ENCODE measurements at places on chromosomes 16 and 17. TPM values are rescaled to one million over a fixed set of nuclear protein-coding genes. Genes with fewer than 3 reads are reported as not detected.
A peak's percentile ranks its signal among the peaks of the same experiment; 100 is the strongest.

GRCh38 chr16:1297018-1297696 lies 12.3 kb upstream of the UBE2I start:
- no peak overlapping the region for H3K4me3 ChIP-seq
- peak; percentile 98 for DNase-seq
- no peaks in the 10 kb centered on the region for H3K36me3 ChIP-seq
- H3K4me1 ChIP-seq: peaks cover 16% of the 10 kb centered on the region
- H3K27me3 ChIP-seq: no peaks in the 10 kb centered on the region
- peak overlapping the region; percentile 84 for H3K27ac ChIP-seq

DNA sequence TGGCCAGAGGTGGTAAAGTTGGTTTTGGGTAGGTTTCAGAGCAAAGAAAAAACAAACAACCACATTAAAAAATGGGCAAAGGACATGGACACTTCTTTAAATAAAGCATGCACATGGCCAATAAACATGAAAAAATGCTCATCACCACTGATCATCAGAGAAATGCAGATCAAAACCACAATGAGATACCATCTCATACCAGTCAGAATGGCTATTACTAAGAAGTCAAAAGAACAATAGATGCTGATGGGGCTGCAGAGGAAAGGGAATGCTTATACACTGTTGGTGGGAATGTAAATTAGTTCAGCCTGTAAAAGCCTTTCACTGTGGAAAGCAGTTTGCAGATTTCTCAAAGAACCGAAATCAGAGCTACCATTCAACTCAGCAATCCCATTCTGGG lies 598.4 kb upstream of the SOX9 start:
- no peak for DNase-seq
- H3K4me3 ChIP-seq: no peak overlapping the region
- H3K27ac ChIP-seq: no peak overlapping the region
- H3K27me3 ChIP-seq: peaks cover 2% of the 10 kb centered on the region
- H3K36me3 ChIP-seq: no peaks in the 10 kb centered on the region
- no peaks in the 10 kb centered on the region for H3K4me1 ChIP-seq

- H3K27me3 ChIP-seq: no peaks in the 10 kb centered on the region
- no peak for DNase-seq
- H3K4me1 ChIP-seq: peaks cover 25% of the 10 kb centered on the region
- no peak overlapping the region for H3K4me3 ChIP-seq
These were observed 11.2 kb upstream of the EEF2K start for GRCh38 chr16:22194707-22195444.

- H3K27ac ChIP-seq: no peak overlapping the region
- DNase-seq: no peak
- H3K27me3 ChIP-seq: no peaks in the 10 kb centered on the region
- no peaks in the 10 kb centered on the region for H3K4me1 ChIP-seq
- H3K4me3 ChIP-seq: no peak overlapping the region
These were observed 12.7 kb downstream of the FCSK start for GRCh38 chr16:70467113-70467512.

Gene VKORC1
- 109 TPM for total RNA-seq

Gene EEF2KMT
- 24.4 TPM for total RNA-seq

Gene DHX58
- 9.7 TPM for total RNA-seq

Gene PCGF2
- 43.9 TPM for total RNA-seq

Gene USH1G
- total RNA-seq: not detected

Gene PDPK1
- 43.2 TPM for total RNA-seq

Gene ANKFN1
- total RNA-seq: not detected

- peaks cover 7% of the 10 kb centered on the region for H3K4me1 ChIP-seq
- no peaks in the 10 kb centered on the region for H3K36me3 ChIP-seq
- no peak overlapping the region for H3K27ac ChIP-seq
- H3K27me3 ChIP-seq: no peaks in the 10 kb centered on the region
- no peak for DNase-seq
- H3K4me3 ChIP-seq: no peak overlapping the region
These were observed 94.0 kb downstream of the SOCS1 start for GRCh38 chr16:11161974-11162373.

Gene TMEM100
- total RNA-seq: 0.10 TPM

Gene VASN
- total RNA-seq: 33.5 TPM

GRCh38 chr17:17830740-17831207 lies 6.0 kb downstream of the SREBF1 start:
- H3K4me3 ChIP-seq: no peak overlapping the region
- no peak overlapping the region for H3K27ac ChIP-seq
- H3K36me3 ChIP-seq: 0 out of 2 replicates have a peak, but pooled peaks cover 2% of the 10 kb centered on the region
- DNase-seq: no peak

DNA sequence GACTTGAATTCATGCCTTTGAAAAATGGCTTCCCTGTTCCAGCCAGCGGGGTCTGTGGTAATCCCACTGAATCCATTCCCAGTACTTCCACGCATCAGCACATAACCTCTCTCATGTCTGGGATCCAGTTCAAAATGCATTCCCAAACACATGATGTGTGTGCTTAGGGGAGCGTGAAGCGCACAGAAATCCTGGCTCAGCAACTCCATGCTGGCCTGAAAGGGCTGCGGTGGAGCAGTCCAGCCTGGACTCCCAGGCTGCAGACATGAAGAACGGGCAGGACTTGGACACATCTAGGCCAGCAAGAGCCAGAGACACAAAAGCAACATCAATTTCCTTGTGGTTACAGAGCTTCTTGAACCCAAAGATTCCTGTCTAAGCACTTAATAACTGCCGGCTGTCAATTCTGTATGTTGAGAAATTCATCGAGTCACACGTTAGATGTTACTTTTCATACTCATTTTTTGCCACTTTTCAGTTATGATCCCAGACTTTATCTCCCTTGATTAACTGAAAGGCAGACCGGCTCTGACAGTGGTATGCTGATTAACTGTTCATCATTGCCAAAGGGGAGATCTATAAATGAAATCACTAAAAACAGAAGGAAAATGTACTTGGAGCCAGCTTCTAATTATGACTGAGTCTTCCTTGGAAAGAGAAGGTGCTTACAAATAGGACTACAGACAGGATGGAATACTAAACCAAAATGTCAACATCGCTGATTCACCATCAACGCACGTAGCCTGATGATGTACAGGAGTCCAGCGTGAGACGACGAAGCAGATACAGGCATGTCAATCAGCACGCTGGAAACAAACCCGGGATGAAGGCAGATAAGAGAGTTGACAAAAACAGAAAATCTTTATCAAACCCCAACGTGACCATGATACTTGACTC lies 23.0 kb downstream of the NSMCE1 start:
- peaks cover 11% of the 10 kb centered on the region for H3K4me1 ChIP-seq
- no peaks in the 10 kb centered on the region for H3K36me3 ChIP-seq

GRCh38 chr16:77652399-77652798 lies 69.9 kb upstream of the NUDT7 start:
- no peaks in the 10 kb centered on the region for H3K4me1 ChIP-seq
- no peaks in the 10 kb centered on the region for H3K27me3 ChIP-seq
- no peak for DNase-seq

- H3K4me1 ChIP-seq: peaks cover 9% of the 10 kb centered on the region
- no peak overlapping the region for H3K27ac ChIP-seq
- H3K36me3 ChIP-seq: no peaks in the 10 kb centered on the region
- H3K27me3 ChIP-seq: 0 out of 2 replicates have a peak, but pooled peaks cover 3% of the 10 kb centered on the region
- H3K4me3 ChIP-seq: no peak overlapping the region
- DNase-seq: no peak
These were observed 3.1 kb downstream of the RAB37 start for GRCh38 chr17:74740173-74740572.

- H3K36me3 ChIP-seq: no peaks in the 10 kb centered on the region
- no peak for DNase-seq
- no peaks in the 10 kb centered on the region for H3K4me1 ChIP-seq
- H3K27ac ChIP-seq: no peak overlapping the region
These were observed 610 bp downstream of the PIK3R5 start for GRCh38 chr17:8964801-8965393.

Gene E4F1
- 50.8 TPM for total RNA-seq

DNA sequence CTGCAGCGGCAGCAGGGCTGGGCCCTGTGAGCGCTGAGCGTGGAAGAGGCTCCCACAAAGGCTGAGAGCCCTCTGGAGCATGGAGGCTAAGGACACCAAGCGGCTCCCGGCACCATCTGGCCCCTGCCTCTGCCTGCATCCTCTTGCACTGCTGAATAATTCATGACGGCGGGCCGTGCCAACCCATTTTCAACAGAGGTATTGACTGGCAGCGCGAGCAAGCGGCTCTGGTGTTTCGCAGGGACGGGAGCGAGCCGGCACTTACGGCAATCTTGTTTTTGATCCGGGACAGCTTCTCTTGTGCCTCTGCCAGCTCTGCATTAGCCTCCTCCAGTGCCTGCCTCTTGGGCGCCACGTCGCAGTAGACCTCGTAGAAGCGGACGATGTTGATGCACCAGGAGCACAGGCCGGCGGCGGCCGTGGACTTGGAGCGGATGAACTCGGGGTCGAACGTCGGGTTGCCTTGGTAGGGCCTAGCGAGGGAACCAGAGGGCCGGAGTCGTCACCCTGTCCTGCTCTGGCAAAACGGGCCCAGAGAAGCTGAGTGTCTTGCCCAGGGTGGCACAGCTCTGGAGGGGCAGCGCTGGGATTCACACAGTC lies 80.4 kb downstream of the PGS1 start:
- H3K4me3 ChIP-seq: no peak overlapping the region
- no peaks in the 10 kb centered on the region for H3K27me3 ChIP-seq
- no peak for DNase-seq
- no peaks in the 10 kb centered on the region for H3K36me3 ChIP-seq
- no peaks in the 10 kb centered on the region for H3K4me1 ChIP-seq

DNA sequence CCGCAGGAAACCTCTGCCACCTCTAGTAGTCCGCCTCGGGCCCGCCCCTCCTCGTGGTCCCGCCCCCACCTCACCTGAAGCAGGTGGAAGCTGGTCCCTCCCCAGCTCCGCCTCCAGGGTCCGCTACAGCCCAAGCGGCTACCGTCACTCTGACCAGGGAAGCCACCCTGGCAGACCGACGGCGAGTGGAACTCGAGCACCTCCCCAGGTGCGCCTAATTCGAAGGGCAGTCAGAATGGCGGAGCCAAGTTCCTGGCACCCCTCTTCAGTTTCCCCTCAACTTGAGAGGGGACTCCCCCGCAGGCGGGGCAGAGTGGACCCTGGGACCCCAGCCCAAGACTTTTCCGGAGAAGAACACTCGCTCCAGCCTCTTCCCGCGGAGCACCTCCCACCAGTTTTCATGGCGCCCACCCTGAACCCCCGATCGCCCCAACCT lies 507 bp downstream of the FHOD1 start:
- H3K4me1 ChIP-seq: peaks cover 7% of the 10 kb centered on the region
- H3K36me3 ChIP-seq: no peaks in the 10 kb centered on the region
- no peak for DNase-seq
- peak overlapping the region; percentile 64 for H3K4me3 ChIP-seq

DNA sequence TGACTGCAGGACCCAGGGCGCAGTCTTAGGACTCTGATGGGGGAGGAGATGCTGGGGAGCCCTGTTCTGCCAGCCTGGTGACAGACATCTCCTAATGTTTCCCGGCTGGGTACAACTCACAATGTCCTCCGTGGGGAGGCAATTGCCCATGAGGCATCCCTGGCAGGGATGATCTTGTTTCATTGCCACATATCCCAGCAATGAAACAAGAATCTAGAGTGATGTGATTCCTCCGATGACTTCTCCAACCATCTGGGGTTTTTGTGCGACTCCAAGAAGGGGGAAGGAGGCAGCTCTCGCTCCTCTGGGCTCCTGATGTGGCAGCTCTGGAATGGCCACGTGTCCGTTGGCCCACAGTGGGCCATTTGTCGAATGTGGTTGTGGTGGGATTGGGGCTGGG lies 255.8 kb downstream of the SEC14L1 start:
- no peaks in the 10 kb centered on the region for H3K27me3 ChIP-seq
- no peak overlapping the region for H3K4me3 ChIP-seq

GRCh38 chr16:69371564-69371963 lies 14.2 kb downstream of the TERF2 start:
- no peak overlapping the region for H3K27ac ChIP-seq
- no peak for DNase-seq
- H3K36me3 ChIP-seq: peaks cover 9% of the 10 kb centered on the region

Gene SPATA32
- 0.26 TPM for total RNA-seq

- H3K27ac ChIP-seq: no peak overlapping the region
- H3K36me3 ChIP-seq: no peaks in the 10 kb centered on the region
- H3K4me3 ChIP-seq: no peak overlapping the region
- no peaks in the 10 kb centered on the region for H3K4me1 ChIP-seq
These were observed 68.6 kb downstream of the TNRC6C start for GRCh38 chr17:78027121-78027520.

GRCh38 chr16:49596068-49596467 lies 222.5 kb downstream of the C16orf78 start:
- H3K4me3 ChIP-seq: no peak overlapping the region
- H3K36me3 ChIP-seq: no peaks in the 10 kb centered on the region
- no peak for DNase-seq
- H3K4me1 ChIP-seq: no peaks in the 10 kb centered on the region
- H3K27me3 ChIP-seq: no peaks in the 10 kb centered on the region

GRCh38 chr17:2749784-2750181 lies 331 bp upstream of the CCDC92B start:
- H3K27ac ChIP-seq: no peak overlapping the region
- peak overlapping the region; percentile 23 for H3K4me3 ChIP-seq
- H3K36me3 ChIP-seq: no peaks in the 10 kb centered on the region
- H3K27me3 ChIP-seq: no peaks in the 10 kb centered on the region
- H3K4me1 ChIP-seq: no peaks in the 10 kb centered on the region
- no peak for DNase-seq

Measured in Panc1 (cell line).